Omental fat pad (tissue), 4 donors: ENCODE measurements at places on chromosomes 6 and 20.
A peak's percentile ranks its signal among the peaks of the same experiment; 100 is the strongest.

DNA sequence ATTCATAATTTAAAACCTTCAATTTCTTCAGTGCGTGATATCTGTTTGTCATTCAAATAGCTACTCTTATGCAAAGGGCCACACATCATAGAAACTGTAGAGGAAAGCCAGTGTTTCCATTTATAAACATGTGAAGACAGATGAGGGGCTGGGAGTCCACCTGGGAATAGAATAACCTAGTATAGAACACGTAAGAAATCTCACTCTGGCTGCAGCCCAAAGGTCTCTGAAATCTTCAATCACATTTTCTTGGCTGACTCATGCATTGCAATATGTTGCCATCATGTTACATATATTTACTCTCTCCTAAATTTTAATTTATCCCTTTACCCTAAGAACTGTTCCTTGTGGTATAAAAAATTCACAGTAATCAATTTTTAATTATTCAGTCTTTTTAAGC lies 123.2 kb downstream of the ELOVL4 start:
- DNase-seq = no peak

DNA sequence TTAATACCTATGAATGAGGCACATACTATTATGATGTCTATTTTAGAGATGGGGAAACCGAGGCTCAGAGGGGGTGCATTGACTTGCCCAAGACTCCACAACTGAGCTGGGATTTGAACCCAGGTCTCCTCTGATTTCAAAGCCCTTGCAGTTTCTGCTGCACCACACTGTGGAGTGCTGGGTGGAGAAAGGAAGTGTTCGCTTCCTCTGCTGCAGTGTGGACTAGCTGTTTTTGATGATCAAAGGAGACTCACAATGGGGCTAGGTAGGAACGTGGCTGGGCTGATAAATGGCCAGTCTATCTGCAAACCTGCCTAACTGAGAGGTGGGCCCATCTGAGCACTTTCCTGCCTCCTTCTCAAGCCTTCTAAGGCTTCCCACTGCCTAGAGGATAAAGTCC lies 87.2 kb downstream of the CD40 start:
- no peak for DNase-seq

GRCh38 chr6:33950891-33951889 lies 147.4 kb upstream of the MLN start:
- DNase-seq = no peak

DNA sequence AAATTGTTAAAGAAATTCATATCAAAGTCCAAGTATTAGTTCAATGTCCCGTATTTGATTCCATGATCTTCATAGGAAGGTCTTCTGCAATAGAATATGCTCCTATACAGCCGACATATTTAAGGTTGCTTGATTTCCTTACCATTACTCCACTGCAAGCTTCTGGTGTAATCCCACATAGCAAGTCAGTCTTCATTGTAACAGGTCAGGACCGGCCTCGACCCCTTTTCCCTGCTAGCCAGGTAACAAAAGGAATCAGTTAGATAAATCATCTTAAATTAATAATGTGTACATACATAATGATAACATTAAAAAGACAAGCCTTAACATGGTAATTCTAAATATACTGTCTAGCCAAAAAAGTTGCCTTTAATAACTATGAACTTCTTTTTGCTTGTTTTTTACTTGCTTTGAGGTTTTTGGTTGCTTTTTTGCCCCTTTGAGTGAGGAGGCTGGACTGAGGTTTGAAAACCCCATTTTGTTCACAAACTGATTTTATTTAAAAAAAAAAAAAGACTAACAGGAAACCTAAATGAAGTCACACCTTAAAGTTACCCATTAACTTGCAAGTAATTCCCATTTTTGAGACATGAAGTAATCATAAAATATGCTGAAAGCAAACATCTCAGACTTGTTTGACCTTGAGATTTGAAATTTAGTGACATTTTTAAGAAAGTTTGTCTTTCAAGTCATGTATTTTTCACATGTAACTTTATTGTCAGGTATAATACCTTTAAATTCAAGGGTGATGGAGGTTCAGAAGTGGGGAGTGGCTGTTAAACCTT lies 19.2 kb upstream of the SNX14 start:
- no peak for DNase-seq

DNA sequence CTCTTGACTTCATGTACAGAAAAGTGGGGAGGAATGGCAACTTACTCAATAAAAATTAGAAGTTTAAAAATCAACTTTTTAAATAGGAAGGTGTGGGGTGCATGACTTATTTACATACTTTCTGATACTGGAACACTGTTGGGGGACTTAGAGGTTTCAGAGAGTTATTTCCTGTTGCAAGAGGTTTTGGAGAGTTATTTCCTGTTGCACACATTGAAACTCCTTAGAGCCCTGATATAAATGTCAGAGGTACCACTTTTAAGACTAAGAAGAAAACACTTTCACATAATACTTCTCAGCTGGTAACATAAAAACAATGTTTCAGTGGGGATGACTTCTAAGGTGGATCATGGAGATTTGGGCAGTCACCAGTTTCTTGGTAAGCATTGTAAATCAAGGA lies 579.9 kb downstream of the MMUT start:
- no peak for DNase-seq

GRCh38 chr20:38108986-38109541 lies 56.0 kb downstream of the TGM2 start:
- DNase-seq = no peak

- DNase-seq = no peak
Observed at GRCh38 chr6:1346101-1346500, 34.2 kb downstream of the FOXQ1 start.

- no peak for DNase-seq
Observed at GRCh38 chr6:69631552-69632346, 165.1 kb downstream of the LMBRD1 start.

- no peak for DNase-seq
Observed at GRCh38 chr6:17621003-17621402, 20.9 kb downstream of the FAM8A1 start.

- no peak for DNase-seq
Observed at GRCh38 chr6:33168639-33169038, 23.6 kb downstream of the COL11A2 start.

DNA sequence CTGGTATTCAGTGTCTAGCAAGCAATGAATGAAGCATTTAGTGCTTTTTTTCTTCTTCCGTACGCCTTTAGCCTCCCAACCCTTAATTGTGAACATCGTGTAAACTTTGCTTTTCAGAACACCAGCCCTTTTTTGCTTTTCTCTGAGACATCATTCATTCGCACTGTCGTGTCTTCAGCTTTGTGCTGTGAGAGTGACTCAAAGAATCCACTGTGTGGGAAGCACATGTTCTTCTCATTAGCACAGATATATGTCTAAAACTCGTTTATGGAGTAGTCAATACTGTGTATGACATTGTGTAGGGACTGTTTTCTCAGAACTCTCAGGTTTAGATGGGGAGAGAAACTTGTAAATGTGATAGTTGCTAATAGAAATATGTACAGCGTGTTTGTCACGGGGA lies 279.1 kb downstream of the FARS2 start:
- no peak for DNase-seq

DNA sequence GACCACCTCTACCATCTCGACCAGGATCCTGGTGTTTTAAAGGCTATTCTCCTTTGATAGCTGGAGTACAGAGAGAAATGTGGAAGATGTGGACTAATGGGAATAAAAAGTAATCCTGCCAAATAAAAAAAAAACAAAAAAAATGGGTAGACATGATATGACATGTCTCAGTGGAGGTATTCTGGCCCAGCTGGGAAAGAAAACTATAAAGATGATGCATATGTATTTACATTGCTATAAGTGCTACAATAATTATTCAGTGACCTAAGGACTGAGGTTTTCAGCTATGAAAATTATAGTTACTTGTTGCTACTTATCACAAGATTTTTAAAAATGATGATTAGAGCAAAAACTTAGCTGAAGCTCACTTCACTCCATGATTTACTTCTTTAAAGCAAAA lies 101.1 kb downstream of the SIM1 start:
- DNase-seq = no peak

DNA sequence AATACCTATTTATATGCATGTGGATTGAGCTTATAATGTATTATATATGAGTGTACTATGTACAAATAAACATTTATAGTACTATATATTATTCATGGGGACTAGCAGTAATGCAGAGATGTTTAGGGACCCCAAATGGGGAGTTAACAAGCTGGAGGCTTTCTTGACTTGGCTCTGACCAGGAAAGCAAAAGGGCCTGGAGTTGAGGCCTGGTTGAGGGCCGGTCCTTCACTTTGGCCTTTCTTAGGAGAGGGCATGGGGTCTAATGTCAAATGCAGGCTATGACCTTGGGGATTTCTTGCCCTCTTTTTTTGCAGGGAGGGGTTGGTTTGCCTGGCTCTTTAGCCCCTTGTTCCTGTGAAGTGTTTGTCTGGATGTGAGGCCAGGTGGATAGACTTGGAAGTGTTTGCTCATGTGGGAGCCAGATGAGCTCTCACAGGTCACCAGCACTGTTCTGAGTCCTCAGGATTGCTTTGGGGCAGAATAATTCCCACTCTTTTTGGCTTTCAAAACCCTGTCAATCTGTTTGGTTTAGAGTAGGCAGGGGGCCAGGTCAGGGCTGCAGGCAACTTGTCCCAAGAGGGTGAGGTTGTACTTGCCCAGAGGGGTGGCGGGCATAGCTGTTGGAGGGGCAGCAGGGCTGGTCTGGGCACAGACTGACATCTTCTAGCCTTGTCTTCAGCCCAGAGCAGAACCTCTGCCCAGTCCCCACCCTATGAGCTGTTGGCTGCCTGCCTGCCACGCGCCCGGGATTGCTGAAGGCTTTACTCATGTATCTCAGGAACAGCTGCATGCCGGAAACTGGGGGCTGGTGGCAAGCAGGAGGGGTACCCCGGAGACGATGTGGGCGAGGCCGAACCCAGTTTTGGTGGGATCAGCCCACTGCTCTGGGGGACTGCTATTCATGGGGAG lies 14.6 kb downstream of the TJAP1 start:
- DNase-seq = peak; percentile 56

DNA sequence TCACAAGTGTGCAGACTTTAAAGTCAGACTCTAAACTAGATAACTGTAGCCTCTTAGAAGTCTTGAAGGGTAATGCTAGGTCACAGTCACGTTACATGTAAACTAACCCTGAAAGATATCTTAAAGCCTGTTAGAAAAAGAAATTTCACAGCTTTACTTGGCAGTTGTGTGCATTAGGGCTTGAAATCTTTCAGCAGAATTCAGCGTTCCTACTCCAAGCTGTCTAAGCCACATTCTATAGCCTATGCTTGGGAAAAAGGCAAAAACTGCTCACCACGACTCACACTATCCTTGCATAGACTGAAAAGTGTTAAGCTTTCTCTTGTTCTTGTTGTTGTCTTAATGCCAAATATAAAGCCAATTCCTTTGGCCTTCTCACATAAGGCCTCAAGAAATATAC lies 338.0 kb upstream of the SASH1 start:
- no peak for DNase-seq

DNA sequence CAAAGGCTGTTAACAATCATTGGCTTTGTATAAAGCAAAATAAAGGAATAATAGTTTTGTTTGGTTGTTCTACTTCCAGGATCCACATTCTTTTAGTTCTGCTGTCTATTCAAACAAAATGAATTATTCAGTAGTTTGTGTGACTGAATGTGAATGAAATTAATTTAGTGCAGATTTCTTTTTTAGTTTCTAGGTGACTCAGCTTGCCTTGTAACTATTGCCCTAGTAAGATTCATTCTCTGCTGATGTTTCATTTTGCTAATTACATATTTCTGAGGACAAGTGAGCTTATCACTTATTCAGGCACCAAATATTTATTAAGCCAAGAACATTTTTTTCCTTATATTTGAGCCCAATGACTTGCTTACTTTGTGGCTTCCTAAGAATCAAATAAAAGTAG lies 46.5 kb upstream of the RIPOR2 start:
- no peak for DNase-seq

DNA sequence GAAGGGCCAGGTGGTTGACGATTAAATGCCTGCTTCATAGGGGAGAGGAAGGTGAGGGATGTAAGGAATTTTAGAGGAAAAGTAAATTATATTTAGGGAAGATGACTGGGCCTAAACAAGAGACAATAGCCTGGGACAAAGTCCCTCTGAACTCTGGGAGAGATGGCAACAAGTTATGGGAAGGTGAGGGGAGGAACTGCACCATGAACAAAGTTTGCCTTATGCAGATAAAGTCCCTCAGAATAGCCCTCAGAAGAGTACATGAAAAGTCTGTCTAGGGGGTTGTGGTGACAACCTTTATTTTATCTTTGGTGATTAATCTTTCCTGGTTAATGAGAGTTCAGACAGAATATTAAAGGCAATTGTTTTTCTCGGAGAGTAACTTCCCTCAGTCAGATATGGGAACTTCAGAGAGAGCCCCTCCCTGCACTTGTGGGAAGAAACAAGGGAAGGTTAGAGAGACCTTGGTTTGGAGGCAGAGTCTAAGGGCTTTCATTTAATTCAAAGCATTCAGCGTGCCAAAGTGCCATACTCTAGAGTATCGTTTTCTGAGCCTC lies 27.1 kb upstream of the FAM217A start:
- no peak for DNase-seq

DNA sequence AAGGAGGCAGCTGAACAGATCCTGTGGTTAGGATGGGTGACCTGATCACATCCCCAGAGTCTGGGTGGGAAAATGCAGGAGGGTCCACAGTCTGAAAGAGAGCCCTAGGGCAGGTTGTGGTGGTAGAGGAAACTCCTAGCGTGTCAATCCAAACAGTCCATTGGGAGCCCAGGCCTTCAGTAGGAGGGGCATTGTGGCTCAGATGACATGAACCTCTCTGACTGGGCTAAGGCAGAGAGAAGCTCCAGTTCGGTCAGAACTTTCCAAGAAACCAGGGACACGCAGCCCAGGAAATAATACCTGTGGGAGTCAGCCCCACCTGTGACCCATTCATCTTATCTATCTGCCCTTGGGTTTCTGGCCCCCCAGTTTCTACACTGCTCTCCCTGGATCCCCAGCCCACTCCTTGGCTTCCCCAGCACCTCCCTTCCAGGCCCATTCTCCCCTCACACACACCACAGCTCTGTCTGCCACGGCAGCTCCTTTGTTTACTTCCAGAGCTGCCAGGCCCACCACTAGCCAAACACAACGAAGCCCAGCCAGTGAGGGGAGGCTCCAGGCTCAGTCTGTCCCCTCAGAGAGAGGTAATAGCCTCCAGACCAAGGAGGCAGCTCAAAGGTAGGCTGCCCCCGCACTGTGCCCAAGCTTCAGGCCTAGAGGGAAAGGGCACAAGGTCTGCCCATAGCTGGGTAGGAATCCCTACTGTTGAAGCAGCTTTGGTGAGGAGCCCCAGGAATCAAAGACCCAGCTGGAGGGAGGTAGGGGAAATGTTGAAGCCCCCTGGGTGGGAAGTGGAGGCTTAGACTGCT lies 6.2 kb downstream of the GDF5 start:
- no peak for DNase-seq

DNA sequence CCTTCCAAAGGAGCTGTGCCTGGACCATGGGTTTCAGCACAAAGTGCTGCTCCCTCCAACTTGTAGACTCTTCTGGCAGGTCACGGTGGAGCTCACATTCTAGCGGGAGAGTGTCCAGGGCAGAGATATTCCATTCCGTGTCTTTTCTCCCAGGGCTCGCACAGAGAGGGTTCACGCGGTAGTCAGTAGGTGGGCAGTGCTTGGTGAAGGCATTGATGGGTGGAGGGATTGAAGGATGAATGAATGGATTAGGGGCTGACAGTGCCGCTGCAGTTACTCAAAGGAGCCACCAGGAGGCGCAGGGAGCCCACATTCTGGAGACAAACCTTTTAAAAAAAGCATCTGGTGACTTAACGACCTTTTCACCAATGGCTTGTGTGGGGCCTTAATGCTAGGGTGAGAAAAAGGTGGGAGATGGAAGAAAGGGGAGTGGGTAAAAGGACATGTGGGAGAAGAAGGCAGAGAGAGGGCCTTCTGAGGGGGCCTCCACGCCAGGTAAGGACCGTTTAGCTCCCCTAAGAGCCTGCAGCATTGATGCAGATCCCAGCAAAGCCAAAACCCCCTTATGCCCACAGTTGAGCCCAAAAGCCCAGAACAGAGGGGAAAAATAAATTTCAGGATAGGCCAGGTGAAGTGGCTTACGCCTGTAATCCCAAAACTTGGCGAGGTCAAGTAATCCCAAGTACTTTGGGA lies 17.5 kb upstream of the FAM110A start:
- DNase-seq = no peak
